ENCODE measurements at places on chromosomes 6 and 20.

- no peak overlapping the region for H3K27ac ChIP-seq
- H3K4me1 ChIP-seq: no peaks in the 10 kb centered on the region
- no peak for ATAC-seq
- H3K27me3 ChIP-seq: no peaks in the 10 kb centered on the region
Observed at GRCh38 chr6:143329323-143329722, 121.2 kb downstream of the ADAT2 start.

DNA sequence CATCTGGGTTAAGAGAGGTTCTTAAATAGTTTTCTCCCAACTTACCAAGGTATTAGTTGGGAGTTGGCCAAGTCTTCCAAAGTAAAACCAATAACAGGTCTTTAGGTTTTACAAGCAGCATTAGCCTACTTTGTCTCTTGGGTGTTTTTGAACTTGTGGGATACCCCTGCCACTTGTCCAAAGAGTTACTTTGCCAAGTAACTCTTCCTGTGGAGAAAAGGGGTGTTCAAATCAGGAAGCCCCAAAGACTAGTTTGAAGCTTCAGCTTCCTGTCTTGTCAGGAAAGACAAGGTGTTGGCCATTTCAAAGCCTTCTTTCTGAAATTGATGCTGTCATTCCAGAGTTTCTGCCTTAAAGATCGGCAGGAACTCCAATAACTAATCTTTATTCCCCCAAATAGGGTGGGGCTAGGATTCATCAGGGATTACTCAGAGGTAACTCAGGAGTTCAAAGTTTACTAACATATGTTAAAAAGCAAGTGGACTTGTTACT lies 822 bp downstream of the RAB22A start:
- ATAC-seq: no peak
- peaks cover 59% of the 10 kb centered on the region for H3K4me1 ChIP-seq
- peak overlapping the region; percentile 87 for H3K4me3 ChIP-seq
- H3K36me3 ChIP-seq: peaks cover 27% of the 10 kb centered on the region

DNA sequence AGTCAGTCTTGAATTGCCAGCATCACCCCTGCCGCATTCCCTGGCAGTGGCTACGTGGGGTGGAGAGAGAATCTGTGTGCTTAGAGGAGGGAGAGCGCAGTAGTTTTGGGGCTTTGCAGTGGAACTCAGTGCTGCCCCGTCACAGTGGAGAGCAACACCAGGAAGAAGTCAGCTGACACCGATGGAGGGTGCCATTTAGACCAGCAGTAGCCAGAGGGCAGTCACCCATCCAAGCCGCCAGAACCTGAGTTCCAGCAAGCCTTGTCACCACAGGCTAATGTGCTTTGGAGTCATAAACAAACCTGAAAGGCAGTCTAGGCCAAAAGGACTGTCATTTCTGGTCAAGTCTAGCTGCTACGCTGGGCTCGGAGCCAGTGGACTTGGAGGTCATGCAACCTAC lies 22.0 kb upstream of the PERP start:
- no peaks in the 10 kb centered on the region for H3K4me1 ChIP-seq
- no peaks in the 10 kb centered on the region for H3K36me3 ChIP-seq
- no peaks in the 10 kb centered on the region for H3K27me3 ChIP-seq
- ATAC-seq: no peak

DNA sequence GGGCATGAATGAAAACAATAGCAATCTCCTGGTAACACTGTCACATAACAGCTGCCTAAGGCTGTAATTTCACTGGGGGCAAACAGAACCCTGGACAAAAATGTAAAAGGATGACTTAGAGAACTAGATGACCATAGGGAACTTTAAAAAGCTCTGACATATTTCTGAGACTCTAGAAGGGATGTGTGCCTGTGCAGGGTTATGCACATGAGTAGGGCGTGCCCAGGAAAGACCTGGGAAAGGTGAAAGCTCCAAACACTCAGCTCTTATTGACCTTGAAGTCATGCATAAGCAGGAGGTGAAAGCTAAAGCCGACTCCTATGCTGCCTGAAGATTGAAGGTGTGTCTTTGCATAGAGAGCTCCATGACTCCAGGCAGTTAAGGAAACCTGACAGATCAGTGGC lies 118.4 kb upstream of the BTBD3 start:
- no peaks in the 10 kb centered on the region for H3K36me3 ChIP-seq
- ATAC-seq: no peak
- no peak overlapping the region for H3K4me3 ChIP-seq
- no peaks in the 10 kb centered on the region for H3K4me1 ChIP-seq
- no peak overlapping the region for H3K27ac ChIP-seq

- H3K4me1 ChIP-seq: peaks cover 2% of the 10 kb centered on the region
- no peak overlapping the region for H3K27ac ChIP-seq
- H3K4me3 ChIP-seq: no peak overlapping the region
- H3K36me3 ChIP-seq: no peaks in the 10 kb centered on the region
- no peak for ATAC-seq
Observed at GRCh38 chr6:144087789-144088426, 7.5 kb downstream of the SF3B5 start.

GRCh38 chr20:60253471-60253870 lies 295.2 kb downstream of the CDH26 start:
- no peak overlapping the region for H3K27ac ChIP-seq
- H3K4me1 ChIP-seq: no peaks in the 10 kb centered on the region
- peaks cover 26% of the 10 kb centered on the region for H3K27me3 ChIP-seq
- ATAC-seq: no peak

GRCh38 chr6:5438922-5439584 lies 177.7 kb downstream of the FARS2 start:
- H3K27me3 ChIP-seq: no peaks in the 10 kb centered on the region
- H3K36me3 ChIP-seq: peaks cover 9% of the 10 kb centered on the region
- no peak overlapping the region for H3K4me3 ChIP-seq
- no peaks in the 10 kb centered on the region for H3K4me1 ChIP-seq
- ATAC-seq: no peak

Measured in gastroesophageal sphincter (tissue), 4 donors.